ENCODE measurements at places on chromosomes 7 and 10.
A peak's percentile ranks its signal among the peaks of the same experiment; 100 is the strongest.

DNA sequence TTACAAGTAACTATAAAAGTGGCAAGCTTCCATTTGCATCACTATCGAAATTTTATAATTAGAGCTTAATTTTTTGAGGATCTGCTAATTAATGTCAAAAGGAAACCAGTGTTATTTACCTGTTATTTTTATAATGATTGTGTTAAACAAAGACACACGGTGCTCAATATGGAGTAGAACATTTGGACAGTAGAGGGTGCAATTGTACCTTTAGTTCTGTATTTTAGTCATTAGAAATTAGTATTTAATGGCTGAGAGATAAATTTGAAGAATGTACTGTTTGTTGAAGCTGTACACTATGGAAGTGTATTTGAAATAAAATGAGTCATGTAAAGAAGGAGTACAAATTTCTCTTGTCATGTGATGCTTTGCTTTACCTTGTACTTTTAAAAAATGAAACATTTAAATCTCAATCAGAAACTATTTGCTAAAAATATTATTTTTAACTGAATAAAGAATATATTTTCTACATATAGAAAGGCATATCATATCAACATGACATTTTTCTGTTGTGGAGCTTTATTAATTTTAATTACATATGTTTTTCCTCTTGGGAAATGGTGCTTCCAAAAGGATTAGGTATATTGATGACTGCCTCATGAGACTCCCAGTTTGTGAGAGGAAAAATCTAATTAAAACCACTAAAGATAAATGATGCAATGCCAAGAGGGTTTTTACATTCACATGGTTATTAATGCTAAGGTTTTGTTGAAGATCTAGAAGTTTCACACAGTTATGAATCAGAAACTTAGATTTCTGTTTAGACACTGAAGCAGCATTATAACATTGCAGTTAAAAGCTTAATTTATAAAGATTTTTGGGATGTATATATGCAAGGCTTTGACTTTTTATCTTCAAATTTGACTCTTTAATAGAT is 10.4 kb upstream of the PRKG1 start:
- DNase-seq = peak; percentile 53

- DNase-seq = no peak
These were observed 96.3 kb downstream of the ELMO1 start for GRCh38 chr7:37352251-37352880.

DNA sequence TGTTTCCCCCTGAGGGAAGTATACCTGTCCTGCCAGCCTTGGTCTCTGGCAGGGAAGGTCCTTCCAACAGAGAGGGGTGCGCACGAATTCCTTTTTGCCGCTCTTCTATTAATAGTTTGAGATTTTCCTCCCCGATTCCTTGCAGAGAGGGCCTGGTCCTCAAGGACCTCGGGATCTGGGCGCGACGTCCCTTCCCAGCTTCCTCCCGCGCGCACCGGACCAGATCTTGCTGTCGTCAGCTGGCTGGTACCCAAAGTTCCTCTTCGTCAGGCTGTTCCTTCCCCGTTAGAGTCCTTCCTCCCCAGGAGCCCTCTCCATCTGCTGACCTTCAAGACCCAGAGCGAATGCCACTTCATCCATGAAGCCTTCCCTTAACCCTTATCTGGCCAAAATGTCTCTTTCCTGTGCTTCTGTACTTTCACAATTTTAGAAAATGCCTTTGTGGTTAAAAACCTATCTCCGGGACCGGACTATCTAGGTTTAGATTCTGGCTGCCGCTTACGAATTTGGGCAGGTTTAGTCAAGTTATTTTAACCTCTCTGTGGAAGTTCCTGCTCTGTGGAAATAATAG is 851 bp upstream of the GOT1 start:
- peak; percentile 31 for DNase-seq

GRCh38 chr7:28800150-28800549 is 158.0 kb downstream of the TRIL start:
- DNase-seq = no peak

- DNase-seq = no peak
These were observed 1.3 kb downstream of the DDX21 start for GRCh38 chr10:68957284-68957615.

GRCh38 chr7:69199041-69199440 is 399.2 kb upstream of the AUTS2 start:
- DNase-seq = peak; percentile 19

Data from NAMALWA (cell line).